ENCODE measurements at places on chromosomes 5 and 9.

GRCh38 chr9:77843871-77844155 is 187.8 kb downstream of the GNAQ start:
- DNase-seq, result no peak

DNA sequence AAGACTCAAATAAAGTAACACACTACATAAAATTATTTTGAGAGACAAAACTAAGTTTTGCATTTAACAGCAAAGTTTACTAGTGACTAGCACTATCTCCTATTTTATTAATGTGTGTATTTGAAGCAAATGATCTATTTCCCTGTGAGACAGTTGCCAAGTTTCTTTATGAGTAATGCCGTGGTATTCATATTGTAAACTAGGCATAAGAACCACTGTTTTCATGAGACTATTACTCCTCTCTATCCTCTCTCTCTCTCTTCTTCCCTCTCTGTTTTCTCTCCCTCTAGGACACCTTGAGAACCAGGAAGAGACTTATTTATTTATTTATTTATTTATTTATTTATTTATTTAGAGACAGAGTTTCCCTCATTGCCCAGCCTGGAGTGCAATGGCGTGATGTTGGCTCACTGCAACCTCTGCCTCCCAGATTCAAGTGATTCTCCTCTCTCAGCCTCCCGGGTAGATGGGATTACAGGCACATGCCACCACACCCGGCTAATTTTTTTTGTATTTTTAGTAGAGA is 61.1 kb downstream of the MLANA start:
- DNase-seq, result no peak

DNA sequence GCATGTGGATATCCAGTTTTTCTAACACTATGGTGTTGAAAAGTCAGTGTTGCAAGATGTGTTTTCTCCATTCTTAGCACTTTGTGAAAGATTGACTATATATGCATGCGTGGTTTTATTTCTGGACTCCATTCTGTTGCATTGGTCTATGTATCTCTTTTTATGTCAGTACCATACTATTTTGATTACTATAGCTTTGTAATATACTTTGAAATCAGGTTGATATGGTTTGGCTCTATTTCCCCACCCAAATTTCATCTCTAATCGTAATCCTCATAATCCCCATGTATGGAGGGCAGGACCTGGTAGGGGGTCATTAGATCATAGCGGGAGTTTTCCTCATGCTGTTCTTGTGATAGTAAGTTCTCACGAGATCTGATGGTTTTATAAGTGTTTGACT is 6.5 kb downstream of the RIC1 start:
- DNase-seq, result no peak

DNA sequence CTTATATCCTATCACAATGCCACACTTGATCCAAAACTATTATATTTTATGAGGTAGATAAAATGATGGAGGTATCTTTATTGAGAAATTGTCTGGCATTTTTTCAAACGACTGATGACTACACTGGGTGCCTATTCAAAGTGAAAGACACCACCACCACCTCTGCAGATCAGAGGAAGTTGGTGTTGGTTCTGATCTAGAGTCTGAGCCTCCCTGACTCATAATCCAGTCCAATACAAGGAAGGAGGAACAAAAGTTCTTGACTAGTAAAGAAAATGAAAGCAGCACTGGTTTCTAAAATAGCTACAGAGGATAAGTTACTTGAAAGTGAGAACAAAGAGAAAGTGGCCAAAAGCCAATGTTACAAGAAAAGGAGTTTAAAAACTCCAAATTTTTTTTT is 139.9 kb downstream of the RFX3 start:
- peak; percentile 24 for DNase-seq

DNA sequence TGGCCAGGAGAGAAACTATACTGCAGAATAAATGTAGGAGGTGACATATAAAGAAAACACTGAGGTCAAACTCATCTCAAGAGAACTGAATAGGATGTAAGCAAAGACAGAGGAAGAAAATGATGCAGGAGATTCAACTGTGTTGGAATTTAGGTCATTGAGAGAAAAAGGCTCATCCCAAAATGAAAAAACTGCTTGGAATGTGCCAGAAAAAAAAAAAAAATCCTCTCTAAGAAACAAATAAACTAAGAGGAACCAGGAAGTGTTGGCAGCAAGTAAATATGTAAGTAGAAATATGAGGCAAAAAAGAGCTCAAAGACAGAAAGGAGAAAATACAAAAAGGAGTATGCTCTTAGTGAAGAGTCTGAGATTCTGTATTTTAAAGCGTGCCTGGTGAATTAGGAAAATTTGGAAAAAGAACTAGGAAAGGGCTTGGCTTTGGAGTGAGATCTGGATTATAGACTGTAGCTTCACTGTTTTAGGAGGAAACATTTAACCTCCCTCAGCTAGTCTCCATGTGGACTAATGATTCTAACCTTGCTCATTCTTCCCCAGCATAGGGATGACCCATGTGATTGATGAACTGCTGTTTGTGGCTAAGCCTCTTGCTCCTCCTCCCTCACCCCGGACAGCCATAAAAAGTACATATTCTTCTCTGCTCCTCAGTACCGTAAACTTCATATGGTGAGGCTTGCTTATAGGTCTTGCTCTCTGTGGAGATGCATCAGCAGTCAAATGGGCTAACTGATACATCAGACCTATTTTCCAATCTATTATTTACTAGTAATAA is 185.6 kb upstream of the POU5F2 start:
- DNase-seq, result no peak

- DNase-seq, result no peak
Measured at GRCh38 chr9:4615251-4615650, 46.8 kb upstream of the PLPP6 start.

DNA sequence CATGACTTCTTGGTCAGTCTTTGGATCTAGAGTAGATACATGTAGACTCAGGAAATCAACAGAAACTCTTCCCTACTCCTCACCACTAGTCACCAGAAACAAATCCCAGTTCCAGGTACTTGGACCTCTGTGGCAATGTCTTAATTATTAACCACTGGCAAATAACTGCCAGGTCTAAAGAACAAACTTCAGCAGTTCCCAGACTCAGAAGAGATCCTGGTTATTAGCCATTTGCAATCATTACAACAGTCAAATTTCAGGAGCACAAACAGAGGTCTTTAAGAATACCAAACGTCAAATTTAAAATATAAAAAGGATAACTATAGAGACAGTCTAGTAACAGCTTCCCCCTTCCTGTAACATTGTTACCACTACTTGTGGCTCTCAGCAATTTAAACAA is 10.2 kb downstream of the DIAPH1 start:
- no peak for DNase-seq

DNA sequence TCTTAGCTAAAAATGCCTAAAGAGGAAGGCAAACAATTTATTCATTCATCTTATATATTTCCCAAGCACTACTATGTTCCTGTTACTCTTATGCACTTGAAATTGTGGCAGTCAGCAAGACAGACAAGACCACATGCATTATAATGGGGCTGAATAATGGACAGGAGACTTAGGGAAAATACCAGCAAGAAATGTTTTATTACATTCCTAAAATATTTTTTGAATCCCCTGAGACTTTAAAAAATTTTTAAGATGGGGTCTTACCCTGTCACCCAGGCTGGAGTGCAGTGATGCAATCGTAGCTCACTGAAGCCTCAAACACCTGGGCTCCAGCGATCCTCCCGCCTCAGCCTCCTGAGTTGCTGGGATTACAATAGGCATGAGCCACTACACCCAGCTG is 13.2 kb downstream of the ZCCHC9 start:
- no peak for DNase-seq

- no peak for DNase-seq
Measured at GRCh38 chr5:114361724-114362196, at the start of gene KCNN2. Gene KCNN2, plus strand, starts transcription at chr5:114362070. Its CDS starts 70 bp downstream, at chr5:114362140.

DNA sequence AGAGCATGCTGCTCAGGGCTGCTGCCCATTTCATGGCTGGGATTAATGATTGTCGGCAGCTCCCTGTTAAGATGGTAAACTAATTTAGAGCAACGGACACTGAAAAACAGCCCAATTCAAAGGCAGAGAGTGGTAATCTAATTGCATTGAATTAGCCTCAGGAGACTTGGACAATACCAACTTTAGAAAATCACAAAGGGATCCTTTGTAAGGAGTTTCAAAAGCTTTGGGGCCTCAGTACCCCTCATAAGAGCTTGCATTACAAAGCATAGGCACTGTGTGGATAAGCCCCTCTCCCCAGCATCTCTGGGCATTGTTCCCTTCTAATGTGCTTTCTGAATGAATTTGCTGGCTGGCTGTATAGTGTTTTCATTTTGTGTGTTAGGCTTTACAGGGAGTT is 6.7 kb downstream of the GLRA1 start:
- no peak for DNase-seq

GRCh38 chr9:94298949-94299599 is 29.4 kb downstream of the NUTM2F start:
- no peak for DNase-seq

GRCh38 chr5:6765612-6766525 is 52.6 kb downstream of the TENT4A start:
- peak; percentile 71 for DNase-seq

- no peak for DNase-seq
Measured at GRCh38 chr9:131296460-131296859, 6.9 kb downstream of the PLPP7 start.

GRCh38 chr9:117715411-117715989 is 11.3 kb downstream of the TLR4 start:
- no peak for DNase-seq

- DNase-seq, result no peak
Measured at GRCh38 chr9:108466304-108466703, 389.5 kb downstream of the ACTL7B start.

- DNase-seq, result no peak
Measured at GRCh38 chr5:151100681-151101080, 19.8 kb upstream of the TNIP1 start.

- DNase-seq, result no peak
Measured at GRCh38 chr5:994821-995220, 13.8 kb upstream of the NKD2 start.

DNA sequence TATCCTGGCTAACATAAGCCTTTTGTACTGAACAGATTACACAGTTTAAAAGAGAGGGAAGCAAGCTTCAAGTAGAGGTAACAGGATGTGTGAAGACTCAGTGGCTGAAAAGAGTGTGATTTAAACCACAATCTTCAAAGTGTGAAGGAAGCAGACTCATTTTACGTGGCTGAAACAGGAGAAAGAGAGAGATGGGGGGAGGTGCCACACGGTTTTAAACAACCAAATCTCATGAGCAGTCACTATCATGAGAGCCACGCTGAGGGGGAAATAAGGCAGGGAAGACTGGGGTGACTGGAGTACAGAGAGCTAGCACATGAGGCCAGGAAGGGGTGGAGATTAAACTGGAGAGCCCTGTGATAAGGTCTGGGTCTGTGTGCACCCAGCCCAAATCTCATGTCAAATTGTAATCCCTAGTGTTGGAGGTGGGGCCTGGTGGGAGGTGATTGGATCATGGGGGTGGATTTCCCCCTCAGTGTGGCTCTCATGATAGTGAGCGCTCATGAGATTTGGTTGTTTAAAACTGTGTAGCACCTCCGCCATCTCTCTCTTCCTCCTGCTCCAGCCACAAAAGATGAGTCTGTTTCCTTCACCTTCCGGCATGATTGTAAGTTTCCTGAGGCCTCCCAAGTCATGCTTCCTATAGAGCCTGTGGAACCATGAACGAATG is 318.6 kb upstream of the CD180 start:
- peak; percentile 15 for DNase-seq

GRCh38 chr5:69415584-69415958 is 655 bp downstream of the MARVELD2 start:
- DNase-seq, result no peak

DNA sequence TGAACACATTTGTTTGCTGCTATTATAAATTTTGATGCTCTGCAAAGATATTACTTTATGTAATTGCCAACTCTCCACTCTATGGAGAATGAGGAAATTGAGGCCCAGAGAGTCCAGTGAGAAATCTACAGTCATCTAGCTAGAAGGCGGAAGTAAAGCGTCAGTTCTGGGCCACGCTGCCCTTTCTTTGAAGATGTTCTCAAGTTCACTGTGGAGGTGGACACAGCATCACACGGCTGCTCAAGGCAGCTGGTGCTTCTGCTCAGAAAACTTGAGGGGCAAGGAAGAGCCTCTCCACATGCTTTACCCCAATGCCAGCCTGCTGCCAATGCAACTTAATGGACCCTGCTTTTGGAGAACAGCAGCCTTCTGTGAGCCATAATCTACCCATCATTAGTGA is 96.3 kb downstream of the TTLL11 start:
- DNase-seq, result no peak

GRCh38 chr9:111743275-111743674 is 51.5 kb downstream of the SHOC1 start:
- DNase-seq, result peak; percentile 2

GRCh38 chr5:149641000-149641576 is 59.8 kb downstream of the ARHGEF37 start:
- no peak for DNase-seq

- no peak for DNase-seq
Measured at GRCh38 chr9:36832164-36832795, 201.8 kb downstream of the PAX5 start.

- DNase-seq, result no peak
Measured at GRCh38 chr5:158120760-158121159, 261.8 kb upstream of the CLINT1 start.

- no peak for DNase-seq
Measured at GRCh38 chr5:133781436-133782225, 169.3 kb upstream of the FSTL4 start.

- DNase-seq, result no peak
Measured at GRCh38 chr5:125695996-125696655, 727.1 kb upstream of the GRAMD2B start.
